ENCODE measurements at places on chromosomes 4 and X. TPM values are rescaled to one million over a fixed set of nuclear protein-coding genes. Genes with fewer than 3 reads are reported as not detected.

Gene FRAS1
- 78.3 TPM for total RNA-seq

DNA sequence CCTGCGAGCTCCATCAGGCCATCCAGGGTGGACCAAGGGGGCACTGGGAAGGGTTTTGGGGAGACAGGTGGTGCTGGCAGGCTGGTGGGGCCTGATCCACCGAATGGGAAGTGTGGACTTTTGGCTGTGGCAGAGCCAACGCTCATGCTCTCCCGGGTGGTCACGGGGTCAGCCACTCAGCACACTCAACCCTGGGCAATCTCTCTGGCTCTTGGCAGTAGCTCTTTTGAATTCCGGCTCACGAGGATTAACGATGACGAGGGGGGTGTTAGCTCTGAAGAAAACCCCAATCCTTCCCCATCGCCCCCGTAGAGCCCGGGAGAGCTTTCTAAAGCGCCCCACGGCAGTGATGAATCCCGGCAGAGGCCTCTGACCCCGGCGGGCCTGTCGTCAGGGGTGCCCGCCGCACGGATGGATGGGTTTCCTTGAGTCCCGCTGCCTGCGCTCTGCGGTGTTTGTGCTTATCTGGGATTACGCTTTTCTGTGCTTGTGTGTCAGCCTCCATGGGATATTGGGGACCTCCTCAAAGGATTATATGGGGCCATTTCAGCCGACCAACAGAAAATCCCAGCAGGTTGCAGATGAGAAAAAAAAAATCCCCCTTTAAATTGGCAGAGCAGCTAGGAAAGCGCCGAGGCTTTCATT is 156.8 kb upstream of the PSAPL1 start:
- H3K27ac ChIP-seq = no peak overlapping the region
- H3K36me3 ChIP-seq = no peaks in the 10 kb centered on the region
- H3K4me3 ChIP-seq = no peak overlapping the region
- no peaks in the 10 kb centered on the region for H3K27me3 ChIP-seq
- H3K4me1 ChIP-seq = no peaks in the 10 kb centered on the region

DNA sequence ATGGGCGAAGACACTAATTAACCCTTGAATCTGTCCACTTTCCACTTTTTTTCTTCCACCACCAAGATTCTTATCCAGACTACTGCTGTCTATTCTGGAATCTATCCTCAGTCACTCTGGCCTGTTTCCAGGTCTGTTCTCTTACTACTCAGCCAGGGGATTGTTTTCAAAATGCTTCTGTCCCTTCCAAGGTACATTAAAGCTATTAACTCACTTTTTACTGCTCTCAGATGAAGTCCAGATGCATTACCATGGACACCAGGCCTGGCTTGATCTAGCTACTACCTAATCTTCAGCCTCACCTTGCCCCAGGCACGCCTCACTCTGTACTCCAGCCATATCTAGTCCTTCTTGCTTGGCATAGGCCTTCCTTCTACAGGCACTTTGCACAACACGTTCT is 66.4 kb downstream of the GALNT7 start:
- H3K4me1 ChIP-seq = no peaks in the 10 kb centered on the region
- no peak overlapping the region for H3K27ac ChIP-seq
- no peak for DNase-seq
- H3K27me3 ChIP-seq = no peaks in the 10 kb centered on the region

GRCh38 chr4:56787380-56787779 is 34.1 kb downstream of the SPINK2 start:
- no peaks in the 10 kb centered on the region for H3K27me3 ChIP-seq
- H3K4me1 ChIP-seq = peaks cover 3% of the 10 kb centered on the region
- peak; percentile 65 for DNase-seq
- H3K4me3 ChIP-seq = no peak overlapping the region
- no peak overlapping the region for H3K27ac ChIP-seq

Gene GPR119
- not detected for total RNA-seq

DNA sequence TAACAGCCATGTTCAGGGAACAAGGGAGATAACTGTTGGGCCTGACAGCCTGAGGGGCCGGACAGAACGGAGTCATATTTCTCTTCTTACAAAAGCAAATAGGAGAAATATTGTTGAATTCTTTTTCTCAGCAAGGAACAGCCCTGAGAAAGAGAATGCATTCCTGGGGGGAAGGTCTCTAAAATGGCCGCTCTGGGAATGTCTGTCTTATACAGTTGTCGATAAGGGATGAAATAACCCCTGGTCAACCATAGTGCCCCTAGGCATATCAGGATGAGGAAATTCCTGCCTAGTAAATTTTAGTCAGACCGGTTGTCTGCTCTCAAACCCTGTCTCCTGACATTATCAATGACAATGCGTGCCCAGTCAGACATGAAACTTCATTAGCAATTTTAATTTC is 1925.5 kb downstream of the PCDH7 start:
- H3K27ac ChIP-seq = no peak overlapping the region
- no peaks in the 10 kb centered on the region for H3K36me3 ChIP-seq
- peak; percentile 51 for DNase-seq
- H3K27me3 ChIP-seq = no peaks in the 10 kb centered on the region

DNA sequence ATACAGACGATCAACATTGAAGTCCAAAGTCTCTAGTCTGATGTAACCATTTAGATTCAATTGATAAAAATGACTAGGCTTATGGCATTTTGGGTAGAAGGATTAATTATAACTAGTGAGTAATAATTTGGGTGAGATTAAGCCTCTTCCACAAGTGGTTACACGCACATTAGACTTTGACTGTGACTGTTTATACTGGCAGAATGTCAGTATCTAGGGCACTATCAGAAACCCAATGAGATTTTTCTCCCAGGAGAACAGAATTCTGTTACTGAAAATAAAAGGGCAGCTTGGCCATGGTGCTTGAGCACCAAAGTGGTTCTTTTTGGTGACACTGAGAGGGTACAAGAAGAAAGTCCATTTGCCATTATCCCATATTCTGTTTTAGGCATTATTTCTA is 3.3 kb downstream of the PLS3 start:
- no peak overlapping the region for H3K27ac ChIP-seq
- no peaks in the 10 kb centered on the region for H3K27me3 ChIP-seq
- DNase-seq = no peak
- H3K36me3 ChIP-seq = no peaks in the 10 kb centered on the region
- no peaks in the 10 kb centered on the region for H3K4me1 ChIP-seq

- no peak overlapping the region for H3K27ac ChIP-seq
- no peaks in the 10 kb centered on the region for H3K36me3 ChIP-seq
- H3K27me3 ChIP-seq = no peaks in the 10 kb centered on the region
- H3K4me1 ChIP-seq = no peaks in the 10 kb centered on the region
- no peak overlapping the region for H3K4me3 ChIP-seq
- DNase-seq = no peak
Measured at GRCh38 chr4:61723492-61723891, 523.4 kb downstream of the ADGRL3 start.

- no peaks in the 10 kb centered on the region for H3K4me1 ChIP-seq
- H3K4me3 ChIP-seq = no peak overlapping the region
- DNase-seq = no peak
- H3K27me3 ChIP-seq = no peaks in the 10 kb centered on the region
- no peak overlapping the region for H3K27ac ChIP-seq
- H3K36me3 ChIP-seq = no peaks in the 10 kb centered on the region
Measured at GRCh38 chrX:117990438-117990837, 126.2 kb downstream of the KLHL13 start.

- no peaks in the 10 kb centered on the region for H3K36me3 ChIP-seq
- H3K4me3 ChIP-seq = no peak overlapping the region
- no peak overlapping the region for H3K27ac ChIP-seq
- H3K27me3 ChIP-seq = no peaks in the 10 kb centered on the region
- DNase-seq = no peak
Measured at GRCh38 chrX:138982365-138982764, 270.8 kb upstream of the FGF13 start.

Data from endodermal cell (in vitro differentiated cells).